ENCODE measurements at places on chromosomes 6 and 20.

DNA sequence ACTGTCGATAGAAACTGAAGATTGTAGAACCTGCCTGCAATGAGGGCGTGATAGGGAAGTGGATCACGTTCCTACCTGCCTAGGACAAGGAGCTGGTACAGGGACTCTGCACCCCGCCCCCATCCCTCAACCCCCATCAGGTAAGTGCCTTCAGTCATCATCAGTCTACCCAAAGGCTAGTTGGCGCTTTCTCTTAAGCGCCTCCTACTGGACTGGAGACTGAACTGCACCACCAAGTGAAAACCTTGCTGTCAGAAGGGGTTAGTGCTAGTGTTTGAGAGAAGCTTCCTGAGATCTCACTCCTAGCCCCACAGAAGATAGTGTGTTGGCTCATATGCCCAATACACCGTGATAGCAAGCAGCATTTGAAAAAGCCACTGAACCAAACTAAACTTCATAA is 706.5 kb upstream of the MAN1A1 start:
- no peak for DNase-seq

- DNase-seq: no peak
These were observed 643.6 kb upstream of the CHD6 start for GRCh38 chr20:42261766-42262270.

- DNase-seq: no peak
These were observed 38.3 kb upstream of the MDFI start for GRCh38 chr6:41599852-41600445.

GRCh38 chr6:83590416-83590815 is 78.1 kb downstream of the PRSS35 start:
- no peak for DNase-seq

- DNase-seq: no peak
These were observed 20.4 kb downstream of the RNF217 start for GRCh38 chr6:124982669-124983068.

- DNase-seq: no peak
These were observed 72.5 kb downstream of the FLRT3 start for GRCh38 chr20:14264869-14265268.

GRCh38 chr6:38127284-38127683 is 307.8 kb downstream of the ZFAND3 start:
- DNase-seq: no peak

GRCh38 chr20:5767493-5768098 is 17.4 kb downstream of the SHLD1 start:
- DNase-seq: no peak

DNA sequence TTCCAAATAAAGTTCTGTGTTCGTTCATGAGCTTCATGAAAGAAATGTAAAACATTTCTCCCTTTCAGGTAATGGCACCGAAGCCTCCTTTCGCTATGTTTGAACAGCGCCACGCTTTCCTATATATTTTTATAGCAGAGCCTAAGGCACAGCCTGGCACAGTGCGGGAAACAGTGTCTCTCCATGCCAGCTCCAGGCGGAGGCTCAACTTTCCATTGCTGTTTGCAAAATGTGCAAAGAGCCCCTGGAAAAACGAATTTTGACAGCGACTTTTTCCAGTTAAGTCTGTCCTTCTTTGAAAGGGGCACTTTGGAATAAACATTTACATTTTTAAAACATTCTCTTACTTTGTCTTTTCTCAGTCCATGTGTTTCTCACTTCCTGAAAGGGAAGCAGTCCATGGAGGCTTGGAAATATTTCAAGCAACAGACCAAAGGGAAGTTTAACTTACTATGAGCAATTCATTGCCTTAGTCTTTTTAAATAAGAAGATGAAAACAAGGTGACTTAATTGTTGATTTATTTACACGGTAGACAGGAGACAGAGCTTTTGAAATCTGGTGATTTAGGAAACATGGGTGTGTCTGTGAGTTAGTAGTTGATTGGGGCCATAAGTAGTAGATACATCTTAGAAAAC is 769 bp downstream of the CCN6 start:
- no peak for DNase-seq

DNA sequence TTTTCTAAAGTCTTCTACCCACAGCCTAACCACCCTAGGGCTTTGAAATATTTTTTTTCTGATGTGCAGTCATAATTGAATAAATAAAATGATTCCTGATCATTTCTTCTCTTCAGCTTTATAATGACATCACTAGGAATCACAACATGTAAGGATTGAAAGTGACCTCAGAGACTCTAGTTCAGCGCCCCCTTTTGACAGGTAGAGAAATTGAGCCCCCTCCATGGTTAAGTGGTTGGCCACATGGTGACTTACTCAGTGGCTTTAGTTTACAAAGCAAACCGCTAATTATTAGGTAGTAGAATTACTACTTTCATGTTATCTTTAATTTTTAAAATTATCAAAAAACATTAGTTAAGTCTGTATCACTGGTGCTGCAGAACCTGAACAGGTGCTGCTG is 13.3 kb upstream of the SLC2A12 start:
- no peak for DNase-seq

- DNase-seq: no peak
These were observed 85.8 kb downstream of the CD164 start for GRCh38 chr6:109296452-109296851.

All from HTR-8/SVneo (cell line).